ENCODE measurements at places on chromosomes 6 and 20.

DNA sequence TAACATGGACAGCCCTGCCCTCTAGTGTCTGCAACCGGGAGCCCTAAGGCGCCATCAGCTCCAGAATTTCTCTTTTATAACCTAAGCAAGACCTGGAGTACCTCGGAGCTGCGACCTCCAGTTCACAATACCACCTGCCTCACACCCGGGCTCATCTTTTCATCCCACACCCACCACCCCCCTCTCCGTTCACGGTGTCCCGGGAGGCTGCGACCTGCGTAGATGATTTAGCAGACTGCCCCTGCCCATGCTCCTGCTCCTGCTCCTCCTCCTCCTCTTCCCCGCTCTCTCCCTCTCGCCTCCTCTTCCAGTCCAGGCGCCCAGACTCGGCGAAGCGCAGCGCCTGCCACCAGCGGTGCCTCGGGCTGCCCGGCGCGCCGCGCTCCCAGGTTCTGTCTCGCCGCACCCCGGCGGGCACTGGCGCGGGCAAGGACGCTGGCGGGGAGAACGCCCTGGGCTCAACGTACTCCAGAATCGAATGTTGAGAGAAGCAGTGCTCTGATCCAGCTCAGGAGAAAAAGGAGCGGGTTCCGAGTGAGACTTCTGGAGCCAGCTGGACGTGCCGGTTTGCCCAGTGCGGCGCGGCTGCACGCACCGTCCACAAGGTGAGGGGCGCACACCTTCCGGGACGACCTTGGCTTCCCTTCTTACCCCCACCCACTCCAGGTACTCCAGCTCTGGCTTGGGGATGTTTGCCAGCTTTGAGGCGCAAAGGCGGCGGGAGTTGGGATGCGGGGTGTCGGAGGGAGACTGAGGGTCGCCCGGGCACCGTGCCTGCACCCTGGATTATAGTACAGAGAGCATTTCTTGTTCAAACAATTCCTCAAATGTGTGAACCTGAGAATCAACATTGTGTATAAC is at the start of gene HTR1E:
Gene HTR1E, plus strand, starts transcription at position 310 of the 861 bp plus-strand sequence. CDS start 77,807 bp downstream, outside the sequence.
- DNase-seq = peak; percentile 72

- DNase-seq = peak; percentile 76
These were observed 96.0 kb upstream of the CNKSR3 start for GRCh38 chr6:154606457-154606856.

GRCh38 chr6:167314180-167314821 is 10.6 kb upstream of the TTLL2 start:
- no peak for DNase-seq

DNA sequence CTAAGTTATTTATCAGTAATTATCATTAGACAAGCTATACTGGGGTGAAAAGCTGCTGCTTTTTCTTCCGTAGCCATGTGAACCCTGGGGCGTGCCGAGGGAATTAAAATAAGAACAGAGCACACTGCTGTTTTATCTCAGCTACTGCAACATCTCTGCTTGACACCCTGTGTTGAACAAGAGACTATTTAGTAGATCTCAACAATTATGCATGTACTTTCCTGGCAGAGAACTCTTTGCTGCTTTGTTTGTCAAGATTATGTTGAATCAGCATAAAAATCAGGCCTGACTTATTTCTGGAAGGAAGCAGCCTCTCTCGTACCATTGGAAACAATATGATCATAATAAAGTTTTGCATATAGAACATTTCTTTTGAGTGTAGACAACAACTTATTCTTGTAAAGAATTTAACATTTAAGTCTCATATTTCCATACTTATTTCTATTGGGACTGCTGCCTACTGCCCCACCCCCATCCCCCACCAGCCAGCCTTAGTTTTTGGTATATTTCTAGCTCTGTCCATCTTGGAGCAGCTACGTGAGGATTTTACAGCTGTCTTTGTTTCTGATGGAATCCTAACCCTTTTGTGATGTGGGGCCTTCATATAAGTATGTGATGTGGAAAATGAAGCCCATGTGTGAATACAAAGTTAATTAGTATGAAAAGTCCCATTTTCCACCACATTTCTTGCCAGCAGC is 1011.4 kb downstream of the KIF16B start:
- no peak for DNase-seq

- DNase-seq = no peak
These were observed 6.4 kb upstream of the FAM217A start for GRCh38 chr6:4085332-4085700.

DNA sequence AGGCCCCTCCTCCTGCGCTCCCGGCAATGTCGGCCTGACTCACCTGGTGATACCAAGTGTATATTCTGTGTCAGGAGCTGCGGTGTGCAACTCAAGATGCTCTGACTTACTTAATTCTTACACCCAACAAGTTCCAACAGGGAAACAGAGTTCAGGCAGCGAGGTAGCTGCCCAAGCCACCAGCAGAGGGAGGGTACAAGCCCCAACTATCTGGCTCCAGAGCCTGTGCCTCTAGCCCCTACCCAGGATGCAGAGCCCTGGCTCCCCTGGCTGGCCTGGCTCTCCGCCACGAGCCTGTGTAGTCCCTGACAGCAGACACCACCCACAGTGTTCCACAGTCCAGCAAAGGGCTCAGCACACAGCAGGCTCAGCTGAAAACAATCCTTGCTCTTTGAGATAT is 34.9 kb downstream of the C20orf203 start:
- no peak for DNase-seq

- no peak for DNase-seq
These were observed 5.3 kb upstream of the TASP1 start for GRCh38 chr20:13644010-13644409.

GRCh38 chr20:55782912-55783253 is 222.4 kb downstream of the CBLN4 start:
- DNase-seq = no peak

- no peak for DNase-seq
These were observed 39.8 kb upstream of the PTPN1 start for GRCh38 chr20:50470264-50470858.

DNA sequence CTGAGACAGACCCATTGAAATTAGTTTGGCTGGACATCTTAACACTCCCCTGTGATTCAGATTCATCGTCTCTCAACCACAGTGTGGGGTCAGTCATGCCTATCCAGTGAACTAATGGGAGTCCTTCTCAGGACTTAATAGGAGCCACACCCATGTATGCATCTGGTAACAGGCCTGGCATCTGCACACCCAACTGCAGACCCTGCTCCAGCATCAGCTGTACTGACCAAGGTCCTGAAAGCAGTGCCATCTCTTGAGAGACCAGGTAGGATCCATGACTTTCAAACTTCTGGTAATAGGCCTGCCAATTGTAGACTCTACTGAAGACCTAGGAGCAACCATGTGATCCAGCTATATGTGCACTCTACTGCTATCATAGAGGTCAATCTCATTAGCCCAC is 363.6 kb upstream of the POU3F2 start:
- DNase-seq = no peak

GRCh38 chr6:26006086-26006939 is 43.7 kb downstream of the TRIM38 start:
- no peak for DNase-seq

DNA sequence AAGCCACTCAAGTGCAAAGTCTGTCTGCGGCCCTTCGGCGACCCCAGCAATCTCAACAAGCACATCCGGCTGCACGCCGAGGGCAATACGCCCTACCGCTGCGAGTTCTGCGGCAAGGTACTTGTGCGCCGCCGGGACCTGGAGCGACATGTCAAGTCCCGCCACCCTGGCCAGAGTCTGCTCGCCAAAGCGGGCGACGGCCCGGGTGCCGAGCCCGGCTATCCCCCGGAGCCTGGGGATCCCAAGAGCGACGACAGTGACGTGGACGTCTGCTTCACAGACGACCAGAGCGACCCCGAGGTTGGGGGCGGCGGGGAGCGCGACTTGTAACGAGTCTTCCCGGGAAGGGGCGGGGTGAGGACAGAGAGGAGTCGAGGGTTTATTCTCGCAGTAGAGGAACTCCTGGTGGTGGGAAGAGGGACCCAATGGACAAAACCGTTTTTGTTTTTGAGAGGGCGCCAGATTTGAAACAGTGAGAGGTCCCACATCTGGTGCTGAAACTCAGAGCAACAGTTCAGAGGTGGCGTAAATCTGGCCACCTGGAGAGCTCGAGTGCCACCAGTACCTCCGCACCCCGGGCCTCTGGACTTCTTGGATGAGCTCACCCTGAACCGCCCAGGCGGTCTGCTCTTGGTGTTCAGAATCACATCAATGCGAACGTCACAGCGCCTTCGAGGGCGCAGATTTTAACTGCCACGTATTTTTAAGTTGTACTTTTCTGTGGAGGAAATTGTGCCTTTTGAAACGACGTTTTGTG is 8.0 kb downstream of the PRDM13 start:
- DNase-seq = peak; percentile 36

DNA sequence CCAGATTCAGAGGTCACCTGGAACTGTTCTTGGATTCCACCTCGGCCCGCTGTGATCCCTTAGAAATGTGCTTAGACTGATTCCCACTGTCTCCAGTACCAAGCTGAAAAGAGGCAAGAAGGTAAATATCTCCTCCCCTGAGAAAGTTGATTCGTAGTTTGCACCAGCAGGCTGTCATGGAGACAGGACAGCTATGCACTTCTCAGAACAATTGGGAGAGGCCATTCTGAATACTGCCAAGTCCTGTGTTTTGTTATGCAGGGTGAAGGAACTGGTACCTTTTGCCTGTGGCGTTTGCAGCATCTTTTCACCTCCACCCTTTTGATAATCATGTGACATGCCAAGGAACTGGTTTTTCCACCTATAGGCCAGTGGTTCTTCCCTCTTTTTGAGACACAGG is 58.2 kb upstream of the RNGTT start:
- no peak for DNase-seq

DNA sequence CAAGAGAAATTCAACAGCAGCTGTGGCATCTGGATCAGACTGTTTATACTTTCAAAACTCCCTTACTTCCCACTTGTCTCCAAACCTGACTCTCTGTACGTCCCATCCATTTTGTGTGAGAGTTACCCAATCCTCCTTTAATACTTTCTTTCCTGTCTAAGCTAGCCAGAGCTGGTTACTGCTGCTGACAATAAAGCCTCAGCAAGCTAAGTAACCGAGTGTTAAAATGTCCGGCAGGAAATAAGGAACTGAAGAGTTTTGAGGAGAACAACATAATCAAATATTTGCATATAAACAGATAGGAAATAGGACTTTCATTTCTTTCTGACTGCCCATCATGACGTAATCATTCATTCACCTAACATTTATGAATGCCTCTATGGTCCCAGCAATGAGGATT is 11.6 kb downstream of the TMEM30A start:
- DNase-seq = no peak

DNA sequence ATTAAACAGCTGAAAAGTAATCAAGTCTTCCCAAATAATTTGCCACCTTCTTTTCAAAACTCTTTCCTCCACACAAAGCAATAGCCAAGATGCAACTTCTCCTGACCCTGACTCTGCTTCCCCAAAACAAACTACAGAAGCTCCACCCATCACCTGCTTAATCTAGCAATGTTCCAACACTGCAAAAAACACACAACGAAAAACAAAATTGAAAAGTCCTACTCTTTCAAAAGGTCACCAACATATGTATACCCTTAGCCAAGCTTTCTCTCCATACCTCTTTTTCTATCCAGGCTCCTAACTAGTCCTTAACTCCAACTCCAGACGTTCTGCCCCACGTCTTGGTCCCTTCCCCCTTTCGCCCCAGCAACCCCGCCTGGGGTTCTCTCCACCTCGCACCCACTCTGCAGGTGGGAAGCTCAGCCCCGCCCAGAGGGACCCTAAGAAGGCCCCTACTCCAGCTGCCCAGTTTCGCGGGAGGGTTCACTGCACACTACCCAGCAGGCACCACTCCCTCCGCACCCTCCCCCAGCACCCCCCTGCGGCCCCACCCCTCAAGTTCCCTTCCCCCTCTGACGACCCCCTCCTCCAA is 717 bp downstream of the CSNK2A1 start:
- peak; percentile 62 for DNase-seq

- no peak for DNase-seq
These were observed 2.5 kb upstream of the SLC44A4 start for GRCh38 chr6:31881136-31881859.

GRCh38 chr6:108585921-108586536 is 25.3 kb downstream of the FOXO3 start:
- DNase-seq = no peak

GRCh38 chr6:71698702-71699101 is 187.6 kb upstream of the RIMS1 start:
- DNase-seq = no peak

DNA sequence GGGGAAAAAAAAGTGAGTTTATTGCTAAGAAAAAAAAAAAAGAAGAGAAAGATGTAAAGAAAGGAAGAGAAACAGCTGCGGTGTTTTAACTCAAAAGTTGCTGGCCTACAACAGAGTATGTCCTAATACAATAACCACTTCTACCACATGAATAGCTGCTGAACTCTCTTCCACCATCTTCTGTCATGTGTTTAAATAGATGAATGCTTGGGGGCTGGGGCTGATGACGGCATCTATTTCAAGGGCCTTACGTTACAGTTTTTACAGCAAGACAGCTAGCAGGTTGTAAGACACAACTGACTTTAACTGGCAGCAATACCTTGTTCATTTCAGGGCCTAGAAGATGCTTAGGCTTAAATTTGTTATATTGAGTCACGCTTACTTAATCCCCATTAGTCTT is 50.4 kb downstream of the MAP3K7 start:
- DNase-seq = no peak

DNA sequence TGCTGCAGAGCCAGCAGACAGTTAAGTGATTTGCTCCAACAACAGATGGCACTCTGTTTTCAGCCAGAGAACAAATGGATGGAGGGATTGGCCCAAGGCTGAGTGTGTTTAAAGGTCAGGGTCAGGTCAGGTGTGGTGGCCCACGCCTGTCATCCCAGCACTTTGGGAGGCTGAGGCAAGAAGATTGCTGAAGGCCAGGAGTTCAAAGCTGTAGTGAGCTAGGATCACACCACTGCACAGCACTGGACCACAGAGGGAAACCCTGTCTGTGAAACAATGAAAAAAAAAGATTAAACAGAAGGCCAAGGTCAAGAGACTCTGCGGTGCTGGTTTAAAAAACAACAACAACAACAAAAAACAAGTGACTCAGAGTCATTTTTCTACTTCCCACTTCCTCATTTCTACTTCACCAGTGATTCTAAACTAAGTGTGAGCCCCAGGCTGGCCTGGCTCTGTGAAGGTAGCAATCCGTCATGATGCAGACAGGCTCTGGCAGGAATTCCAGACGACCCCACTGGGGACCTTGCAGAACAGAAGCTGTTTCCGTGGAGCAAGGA is 42.5 kb upstream of the ARMC2 start:
- DNase-seq = no peak
